Mucosa of gallbladder (tissue), 1 donor: ENCODE measurements at places on chromosomes 5 and 9. TPM values are rescaled to one million over a fixed set of nuclear protein-coding genes. Genes with fewer than 3 reads are reported as not detected.

The SH3RF2 gene
- total RNA-seq = 106 TPM

The SELENOP gene
- total RNA-seq = 510 TPM

The NNT gene
- 107 TPM for total RNA-seq

The RMRP gene
- total RNA-seq = 17,824 TPM

The PGM5 gene
- total RNA-seq = 96.0 TPM

The IL3 gene
- not detected for total RNA-seq

The LHX3 gene
- total RNA-seq = not detected

DNA sequence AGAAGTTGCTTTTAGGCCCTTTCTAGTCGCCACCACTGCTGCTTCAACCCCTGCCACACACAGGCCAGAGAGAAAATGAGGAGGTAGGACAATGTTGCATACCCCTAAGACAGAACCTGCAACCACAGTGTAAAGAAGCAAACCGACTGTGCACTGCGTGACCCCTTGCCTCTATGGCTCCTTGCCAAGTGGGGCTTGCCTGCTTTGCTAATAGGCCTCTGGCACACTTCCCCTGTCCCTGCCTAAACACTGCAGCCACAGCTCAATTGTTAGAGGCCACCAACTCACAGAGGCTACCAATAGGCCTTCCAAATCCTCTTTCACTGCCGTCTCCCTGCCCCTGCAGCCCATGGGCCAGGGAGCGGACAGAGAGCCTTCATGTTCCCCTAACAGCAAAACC lies 280.1 kb downstream of the CDH10 start:
- no peak for DNase-seq

GRCh38 chr9:132283165-132283564 lies 71.6 kb downstream of the SETX start:
- DNase-seq = no peak

DNA sequence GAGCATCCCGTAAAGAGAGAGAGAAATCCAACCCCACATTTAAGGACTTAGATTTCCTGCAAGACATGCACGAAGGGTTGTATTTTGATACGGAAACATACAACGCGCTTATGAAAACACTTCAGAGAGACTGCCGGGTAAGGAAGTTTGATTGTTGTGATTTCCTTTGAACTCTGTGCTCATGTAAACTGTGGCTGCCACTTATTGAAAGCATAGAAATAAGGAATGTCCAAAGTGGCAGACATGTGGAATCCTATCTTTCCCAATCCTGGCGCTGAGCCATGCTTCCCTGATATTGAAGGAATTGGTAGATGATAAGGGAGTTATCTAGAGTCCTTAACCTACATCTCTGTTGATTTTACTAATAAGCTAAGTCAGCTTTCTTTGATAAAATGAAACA lies 119.4 kb downstream of the PRKACG start:
- DNase-seq = no peak

DNA sequence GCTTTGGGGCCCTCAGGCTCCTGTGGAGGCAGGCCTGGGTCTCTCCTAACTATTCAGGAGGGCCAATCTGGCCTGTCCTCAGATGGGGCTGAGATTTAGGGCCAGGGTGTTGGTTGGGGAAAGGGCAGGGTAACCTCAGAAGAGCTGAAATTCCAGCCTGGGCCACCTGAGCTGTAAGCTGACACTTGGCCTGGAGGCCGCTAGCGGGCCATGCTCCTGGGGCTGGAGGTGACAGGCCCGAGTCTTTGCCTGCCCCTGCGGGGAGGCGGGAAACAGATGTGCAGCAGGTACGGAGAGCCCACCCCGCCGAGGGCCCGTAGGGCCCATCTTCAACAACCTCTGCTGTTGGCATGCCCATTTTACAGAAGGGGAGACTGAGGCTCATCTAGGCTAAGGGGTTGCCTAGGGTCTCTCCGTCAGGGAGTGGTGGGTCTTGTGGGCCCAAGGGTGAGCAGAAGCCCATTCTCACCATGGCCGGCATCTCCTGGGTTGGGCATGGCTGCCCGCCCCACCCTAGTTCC lies 69.5 kb downstream of the RXRA start:
- no peak for DNase-seq

DNA sequence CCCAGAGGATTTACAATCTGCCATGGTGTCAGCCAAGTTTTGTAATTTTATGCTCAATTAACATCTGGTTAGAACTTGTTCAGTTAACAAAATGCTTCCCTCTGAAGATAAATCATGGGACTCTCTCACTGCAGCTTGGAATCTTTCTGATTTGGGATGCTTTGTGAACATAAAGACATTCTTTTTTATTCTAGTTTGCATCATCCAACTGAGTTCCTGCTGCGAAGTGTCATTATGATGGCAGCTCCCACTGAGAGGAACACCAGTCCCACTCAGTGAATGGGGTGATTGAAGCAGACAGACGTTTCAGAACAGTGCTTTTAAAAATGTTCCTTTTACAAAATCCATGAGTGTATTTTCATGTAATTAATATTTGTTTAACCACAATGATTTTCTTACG lies 863.8 kb downstream of the TLE4 start:
- no peak for DNase-seq

DNA sequence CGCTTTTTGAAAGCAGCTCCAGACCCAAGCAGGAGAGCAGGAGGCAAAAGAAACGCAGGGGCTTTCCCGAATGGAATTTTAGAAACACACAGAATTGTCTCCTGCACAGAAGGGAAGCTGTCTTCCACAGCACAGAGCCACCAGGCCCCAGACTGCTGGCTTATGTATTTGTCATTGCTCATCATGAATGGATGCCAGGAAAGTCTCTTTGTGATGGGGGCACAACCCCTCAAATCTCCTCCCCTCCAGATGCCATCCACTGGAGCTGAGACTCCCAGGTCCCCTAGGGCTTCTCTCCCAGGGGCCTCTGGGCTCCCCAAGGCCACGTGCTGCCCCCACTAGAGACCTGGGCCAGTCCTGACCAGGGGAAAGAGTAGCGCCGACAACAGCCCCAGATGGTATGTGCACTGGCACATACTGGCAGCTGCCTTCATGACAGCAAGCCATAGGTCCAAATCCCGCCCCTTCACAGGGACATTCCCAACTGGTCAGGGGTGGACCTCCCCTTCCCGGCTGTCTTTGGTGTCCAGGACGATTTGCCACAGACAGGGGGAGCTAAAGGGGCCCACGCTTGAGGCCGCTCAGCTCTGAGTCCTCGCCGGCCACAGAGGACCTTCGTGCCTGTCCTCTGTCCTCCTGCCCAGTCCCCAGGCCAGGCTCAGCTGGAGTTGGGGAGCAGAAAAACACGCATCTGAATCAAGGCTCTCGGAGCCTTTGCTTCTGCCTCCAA lies 127.8 kb downstream of the KCNIP1 start:
- no peak for DNase-seq

GRCh38 chr9:91805031-91805430 lies 145.0 kb downstream of the ROR2 start:
- no peak for DNase-seq

DNA sequence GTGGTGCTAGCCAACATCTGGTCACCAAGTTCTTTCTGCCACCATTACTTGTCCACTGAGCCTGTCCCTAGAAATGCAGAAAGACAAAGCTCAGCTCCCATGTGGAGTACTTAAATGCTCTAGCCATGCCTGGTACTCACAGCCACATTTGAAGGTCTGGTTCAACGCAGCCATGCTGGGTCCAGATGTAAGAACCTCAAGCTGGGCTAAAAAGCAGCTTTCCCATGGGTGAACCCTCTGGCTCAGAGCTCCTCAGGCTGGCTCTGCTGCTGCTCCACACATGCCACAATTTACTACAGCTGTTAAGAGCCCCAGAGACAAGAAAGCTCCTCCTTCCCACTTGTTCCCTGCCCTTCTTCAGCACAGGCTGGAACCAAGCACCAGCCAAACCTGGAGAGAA lies 97.1 kb upstream of the LRRTM2 start:
- DNase-seq = no peak

DNA sequence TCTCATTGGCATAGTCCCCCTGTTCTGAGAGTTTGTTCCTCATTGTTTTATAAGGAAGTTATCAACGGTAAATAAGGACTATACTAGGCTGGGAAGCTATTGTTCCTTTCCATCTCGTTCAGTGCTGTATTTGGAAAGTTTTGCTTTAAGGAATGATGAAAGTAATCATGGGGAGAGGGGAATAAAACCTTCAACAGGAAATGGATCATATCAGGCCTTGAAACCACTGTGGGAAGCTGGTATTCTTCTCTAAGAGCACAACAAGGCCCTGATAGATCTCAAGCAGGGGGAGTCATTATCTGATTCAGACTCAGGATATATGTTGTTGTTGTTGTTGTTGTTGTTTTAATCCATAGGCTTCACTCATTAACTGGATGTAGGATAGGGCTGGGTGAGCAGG lies 474.5 kb downstream of the ENC1 start:
- no peak for DNase-seq

GRCh38 chr5:123170816-123171215 lies 81.8 kb downstream of the PRDM6 start:
- DNase-seq = no peak

GRCh38 chr5:75611311-75612225 lies at the start of gene ANKDD1B:
Gene ANKDD1B, plus strand, starts transcription at chr5:75611453. Its CDS starts 182 bp downstream, at chr5:75611635.
- peak; percentile 16 for DNase-seq
